ENCODE measurements at places on chromosomes 7 and 10.

GRCh38 chr10:132296666-132297443, 10.9 kb downstream of the STK32C start:
- DNase-seq = no peak

DNA sequence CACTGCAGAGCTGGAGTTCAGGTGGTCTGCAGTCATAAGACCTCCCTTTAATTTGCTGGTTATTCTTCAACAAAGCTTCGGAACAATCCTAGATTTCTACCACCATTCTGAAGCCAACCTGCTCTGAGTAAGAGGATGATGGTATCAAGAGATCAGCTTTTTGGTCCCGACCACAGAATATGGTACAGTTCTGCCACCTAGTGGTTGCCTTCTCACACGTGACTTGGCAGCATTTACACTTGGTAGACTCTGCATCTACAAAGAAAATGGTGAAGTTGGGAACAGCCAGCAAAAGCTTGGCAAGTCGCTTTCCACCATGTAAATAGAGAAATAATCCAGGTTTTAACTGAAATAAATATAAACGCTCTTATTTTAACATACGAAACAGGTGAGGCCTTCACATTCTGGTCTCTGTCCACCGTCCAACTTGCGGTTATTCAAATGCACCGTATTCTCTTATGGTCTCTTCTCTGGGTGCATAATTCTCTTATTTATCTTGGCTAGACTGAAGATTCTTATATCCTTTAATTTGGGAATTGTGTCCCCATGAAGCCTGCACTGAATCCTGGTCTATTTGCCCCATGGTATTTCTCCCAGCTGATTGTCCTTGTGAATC, 173.9 kb upstream of the GRM3 start:
- no peak for DNase-seq

DNA sequence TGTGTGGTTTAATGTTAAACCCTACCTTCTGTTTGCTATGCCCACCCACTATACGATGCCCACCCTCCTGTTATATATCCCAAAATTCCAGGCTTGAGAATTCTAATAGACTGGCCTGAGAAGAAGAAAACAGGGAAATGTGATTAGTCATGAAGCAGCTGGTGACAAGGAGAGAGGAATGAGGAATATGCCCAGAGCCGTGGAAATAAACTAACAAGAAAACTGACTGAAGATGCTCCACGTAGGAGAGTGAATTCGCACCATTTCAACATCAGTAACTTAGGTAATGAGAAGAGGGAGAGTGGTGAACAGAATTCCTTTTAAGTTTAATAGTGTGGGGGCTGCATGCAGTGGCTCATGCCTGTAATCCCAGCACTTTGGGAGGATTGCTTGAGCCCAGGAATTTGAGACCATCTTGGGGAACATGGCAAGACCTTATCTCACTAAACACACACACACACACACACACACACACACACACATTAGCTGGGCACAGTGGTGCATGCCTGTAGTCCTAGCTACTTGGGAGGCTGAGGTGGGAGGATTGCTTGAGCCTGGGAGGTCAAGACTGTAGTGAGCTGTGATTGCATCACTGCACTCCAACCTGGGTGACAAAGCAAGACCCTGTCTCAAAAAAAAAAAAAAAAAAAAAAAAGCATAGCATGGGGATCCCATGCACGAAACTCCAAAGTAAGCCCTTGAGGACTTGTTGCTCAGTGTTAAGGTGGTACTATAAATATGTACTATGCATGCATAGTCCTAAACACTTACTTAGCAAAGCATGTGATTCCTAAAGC, 16.1 kb upstream of the SYPL1 start:
- DNase-seq = no peak

DNA sequence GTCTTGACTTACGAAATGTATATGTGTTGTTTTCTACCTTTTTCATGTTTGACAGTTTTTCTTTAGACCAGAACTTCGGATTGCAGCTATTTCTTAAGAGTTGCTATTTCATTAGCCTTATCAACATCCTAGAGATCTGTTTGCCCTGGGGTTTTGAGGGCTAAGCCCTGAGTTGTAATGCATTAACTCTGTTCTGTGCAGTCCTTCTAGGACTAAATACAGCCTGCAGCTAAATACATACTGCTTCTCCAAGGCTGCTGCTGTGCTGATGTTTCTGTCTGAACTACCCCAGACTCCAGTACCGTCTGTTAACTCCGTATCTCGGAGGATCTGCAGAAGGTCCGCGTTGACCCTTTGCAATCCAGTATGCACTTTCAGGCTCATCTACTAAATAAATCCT, 26.5 kb downstream of the KIAA1217 start:
- no peak for DNase-seq

DNA sequence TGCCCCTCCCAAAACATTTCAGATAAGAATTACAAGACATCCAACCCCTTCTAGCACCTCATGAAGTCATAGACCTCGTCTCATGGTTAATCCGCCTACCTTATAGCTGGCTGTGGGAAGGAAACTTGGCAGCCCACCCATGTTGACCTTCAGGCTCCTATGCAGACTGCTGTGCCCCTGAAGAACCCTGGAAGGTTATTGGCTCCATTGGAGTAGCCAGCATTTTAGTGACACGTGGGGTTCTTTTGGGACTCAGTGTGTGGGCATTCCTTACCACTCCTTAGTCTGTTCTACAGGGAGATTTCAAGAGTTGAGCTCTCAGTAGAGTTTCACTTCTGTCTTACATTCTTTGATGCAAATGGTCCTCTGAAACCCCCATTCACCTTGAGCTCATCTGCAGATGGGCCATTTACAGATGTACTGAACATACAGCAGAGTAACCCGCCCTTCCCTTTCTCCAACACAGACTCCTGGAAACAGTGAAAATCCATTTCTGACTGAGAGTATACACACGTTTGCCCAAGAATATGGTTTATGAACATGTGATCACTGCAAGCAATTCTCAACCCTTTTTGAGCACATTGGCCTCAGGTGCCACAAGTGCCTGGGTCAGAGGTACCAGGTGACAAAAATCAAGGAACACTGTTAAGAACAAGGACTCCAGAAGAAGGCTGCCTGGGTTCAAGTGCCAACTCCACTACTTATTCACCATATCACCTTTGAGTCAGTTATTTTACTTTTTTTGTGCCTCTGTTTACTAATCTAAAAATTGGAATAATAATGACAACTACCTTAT, 54.0 kb upstream of the HECW1 start:
- DNase-seq = no peak

- no peak for DNase-seq
Measured at GRCh38 chr7:135683609-135684008, 21.3 kb downstream of the STMP1 start.

DNA sequence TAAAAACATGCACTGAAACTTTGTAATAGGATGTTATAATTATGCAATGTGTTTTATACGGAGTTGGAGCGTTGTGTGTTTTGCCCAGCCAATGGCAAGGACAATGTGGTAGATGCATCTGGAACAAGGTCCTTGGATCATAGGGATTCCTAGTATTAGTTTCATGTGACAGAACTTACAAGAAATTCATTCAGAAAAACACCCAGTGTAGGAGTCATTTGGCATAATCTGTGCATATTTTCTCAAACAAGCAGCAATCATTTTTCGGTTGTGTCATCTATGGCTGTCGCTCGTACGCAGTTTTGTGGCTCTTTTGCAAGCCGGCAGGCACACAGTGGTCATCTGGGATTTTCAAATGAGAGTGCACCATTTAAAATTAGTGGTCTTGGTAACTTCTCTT, 19.8 kb downstream of the CREB5 start:
- DNase-seq = no peak

DNA sequence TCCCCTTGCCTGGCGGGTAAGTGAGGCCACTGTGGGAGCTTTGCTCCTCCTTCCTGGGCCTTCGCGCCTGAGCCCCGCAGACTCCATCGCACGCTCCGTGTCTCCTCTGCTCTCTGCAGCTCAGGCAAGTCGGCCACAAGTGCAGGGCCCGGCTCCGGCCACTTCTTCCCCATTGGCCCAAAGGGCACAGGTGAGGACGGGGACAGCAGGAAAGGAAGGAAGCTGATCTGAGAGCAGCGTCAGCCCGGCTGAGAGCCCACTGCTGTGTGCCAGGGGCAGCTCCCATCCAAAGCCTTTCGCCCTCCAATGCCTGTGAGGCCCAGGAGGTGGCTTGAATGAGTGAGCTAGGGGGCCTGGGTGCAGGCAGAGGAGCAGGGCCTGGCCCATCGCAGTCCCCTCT, 33.7 kb upstream of the RHEB start:
- no peak for DNase-seq

DNA sequence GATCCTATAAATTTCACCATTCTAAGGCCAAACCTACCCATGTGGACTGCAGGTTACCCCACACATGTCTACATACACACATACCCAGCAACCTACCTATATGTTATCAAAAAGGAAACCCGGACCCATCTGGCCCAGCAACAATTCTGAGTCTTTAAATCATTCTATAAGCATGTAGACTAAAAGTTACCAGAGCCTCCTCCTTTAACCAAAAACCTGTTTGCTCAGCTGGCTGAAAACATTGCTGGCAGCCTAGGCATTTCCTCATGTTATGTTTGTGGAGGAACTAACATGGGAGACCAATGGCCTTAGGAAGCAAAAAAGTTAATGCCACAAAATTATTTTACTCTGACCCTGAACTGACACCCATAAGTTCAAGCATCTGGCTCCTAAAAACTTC, 5.3 kb upstream of the ADCK2 start:
- no peak for DNase-seq

GRCh38 chr10:129049501-129049900, 417.5 kb upstream of the MGMT start:
- DNase-seq = no peak

GRCh38 chr10:129104266-129105045, 362.6 kb upstream of the MGMT start:
- no peak for DNase-seq

- DNase-seq = no peak
Measured at GRCh38 chr7:150969475-150969874, 8.6 kb downstream of the KCNH2 start.

DNA sequence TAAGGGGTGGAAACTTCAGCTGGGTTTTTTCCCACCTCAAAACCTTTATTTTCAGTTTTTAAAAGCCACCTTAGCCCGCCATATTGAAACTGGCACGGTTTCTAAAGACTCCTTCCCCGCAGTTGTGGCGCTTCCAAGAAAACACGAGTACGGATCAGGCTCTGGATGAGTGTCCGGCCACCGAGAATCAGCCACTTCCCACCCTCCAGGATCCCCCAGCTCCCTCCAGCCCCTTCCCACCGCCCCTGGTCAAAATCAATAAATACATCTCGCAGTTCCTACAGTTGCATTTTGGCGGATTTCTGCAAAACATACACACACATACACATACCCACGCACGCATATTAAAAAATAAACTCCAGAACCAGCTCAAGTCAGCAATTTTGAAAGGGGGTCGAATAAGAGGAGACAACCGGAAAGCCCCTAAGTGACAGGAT, 1.1 kb downstream of the SFMBT2 start:
- DNase-seq = no peak

DNA sequence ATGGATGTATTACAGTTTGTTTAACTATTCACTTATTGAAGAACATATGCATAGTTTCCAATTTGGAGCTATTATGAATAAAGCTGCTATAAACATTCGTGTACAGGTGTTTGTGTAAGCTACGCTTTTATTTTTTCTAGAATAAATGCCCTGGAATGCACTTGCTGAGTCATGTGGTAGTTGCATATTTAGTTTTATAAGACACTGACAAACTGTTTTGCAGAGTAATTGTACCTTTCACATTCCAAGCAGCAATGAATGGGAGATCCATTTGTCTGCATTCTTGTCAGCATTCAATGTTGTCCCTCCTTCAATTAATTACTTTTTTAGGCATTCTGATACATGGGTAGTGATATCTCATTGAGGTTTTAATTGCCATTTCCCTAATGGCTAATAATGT, 373.6 kb upstream of the GHITM start:
- DNase-seq = no peak

- peak; percentile 2 for DNase-seq
Measured at GRCh38 chr10:37856881-37857286, 526 bp downstream of the ZNF248 start.

DNA sequence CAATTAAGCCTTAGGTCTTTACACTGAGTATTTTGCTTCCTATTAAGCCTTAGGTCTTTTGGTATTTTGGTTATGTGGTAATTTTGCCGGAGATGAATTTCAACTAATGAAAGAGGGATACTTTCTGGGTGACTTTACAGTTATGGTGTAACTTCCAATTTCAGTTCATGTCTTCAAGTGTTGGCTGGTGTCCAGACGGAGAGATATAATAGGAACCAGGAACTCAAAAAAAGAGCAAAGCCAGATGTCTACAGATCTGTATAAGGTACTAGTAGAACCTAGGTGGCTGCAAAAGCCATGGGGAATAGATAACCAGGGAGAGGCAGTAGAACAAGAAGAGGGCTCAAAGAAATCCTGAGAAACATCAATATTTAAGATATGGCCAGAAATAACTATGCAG, 12.3 kb downstream of the ERCC6 start:
- no peak for DNase-seq

DNA sequence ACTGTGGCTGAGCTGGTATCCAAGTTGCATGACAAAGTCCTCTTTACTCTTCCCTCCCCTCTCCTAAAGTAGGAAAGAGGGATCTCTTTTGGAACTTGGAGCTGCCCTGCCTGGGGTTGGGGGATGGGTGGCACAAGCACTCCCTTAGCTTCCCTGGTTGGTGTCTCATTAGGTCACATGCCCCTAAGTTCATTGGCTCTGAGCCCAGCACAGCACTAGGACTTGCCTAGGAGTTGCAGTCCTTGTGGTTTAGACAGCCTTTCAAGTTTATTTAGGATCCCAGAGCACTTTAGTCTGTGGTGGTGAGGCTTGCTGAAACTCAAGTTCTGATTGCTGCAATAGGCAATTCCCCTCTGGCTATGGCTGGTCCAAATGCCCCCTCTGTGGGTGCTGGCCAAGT, 281.4 kb downstream of the NXPH1 start:
- no peak for DNase-seq

DNA sequence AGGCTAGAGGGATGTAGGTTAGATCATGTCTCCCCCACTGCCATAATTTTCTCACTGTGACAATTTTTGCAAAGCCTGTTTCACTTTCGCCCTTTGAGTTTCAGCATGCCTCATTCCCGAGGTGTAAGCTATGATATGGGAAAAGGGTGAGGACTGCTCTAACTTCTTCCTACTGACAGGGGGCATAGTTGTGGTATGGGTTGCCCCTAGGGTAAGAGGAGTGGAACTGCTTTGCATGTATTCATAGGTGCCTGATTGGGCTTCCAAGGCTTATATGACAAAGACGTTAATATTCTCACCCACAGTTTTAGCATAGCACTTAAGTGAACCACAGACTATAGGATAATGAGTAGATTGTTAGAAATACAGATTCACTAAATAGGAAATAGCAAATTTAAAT, 148.7 kb downstream of the BBS9 start:
- DNase-seq = no peak

- no peak for DNase-seq
Measured at GRCh38 chr7:11784769-11785536, 47.0 kb downstream of the THSD7A start.

- DNase-seq = no peak
Measured at GRCh38 chr10:86168256-86168655, 198.3 kb downstream of the GRID1 start.

- DNase-seq = no peak
Measured at GRCh38 chr10:67934336-67934735, 49.9 kb downstream of the SIRT1 start.
